ENCODE measurements at places on chromosomes 5 and 9.

GRCh38 chr5:41721516-41721915, 148.7 kb downstream of the OXCT1 start:
- no peak for DNase-seq

DNA sequence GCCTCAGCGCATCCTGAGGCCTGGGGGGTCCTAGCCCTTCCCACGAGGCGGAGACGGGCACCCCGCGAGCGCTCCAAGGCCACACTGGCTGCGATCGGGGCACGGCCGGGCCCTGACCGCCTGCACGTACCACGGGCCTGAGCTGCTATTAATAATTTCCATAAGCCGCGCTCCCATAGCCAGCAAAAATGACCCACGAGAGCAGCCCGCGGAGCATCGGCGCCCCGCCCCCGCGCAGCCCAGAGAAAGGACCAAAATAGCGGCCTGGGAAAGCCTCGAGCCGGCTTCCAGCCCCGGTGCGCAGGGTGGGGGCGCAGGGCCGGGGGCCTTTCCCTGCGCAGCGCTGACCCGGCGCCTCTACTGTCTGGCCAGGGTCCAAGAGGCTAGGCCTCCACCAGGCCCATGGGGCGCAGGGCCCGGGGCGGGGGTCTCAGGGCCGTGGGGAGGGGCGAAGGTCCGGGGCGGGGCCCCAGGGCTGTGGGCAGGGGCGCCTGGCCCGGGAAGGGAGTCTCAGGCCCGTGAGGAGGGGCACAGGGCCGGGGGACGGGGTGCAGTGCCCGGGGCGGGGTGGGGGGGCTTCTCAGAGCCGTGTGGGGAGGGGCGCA, 54.4 kb downstream of the EXD3 start:
- DNase-seq, result no peak

DNA sequence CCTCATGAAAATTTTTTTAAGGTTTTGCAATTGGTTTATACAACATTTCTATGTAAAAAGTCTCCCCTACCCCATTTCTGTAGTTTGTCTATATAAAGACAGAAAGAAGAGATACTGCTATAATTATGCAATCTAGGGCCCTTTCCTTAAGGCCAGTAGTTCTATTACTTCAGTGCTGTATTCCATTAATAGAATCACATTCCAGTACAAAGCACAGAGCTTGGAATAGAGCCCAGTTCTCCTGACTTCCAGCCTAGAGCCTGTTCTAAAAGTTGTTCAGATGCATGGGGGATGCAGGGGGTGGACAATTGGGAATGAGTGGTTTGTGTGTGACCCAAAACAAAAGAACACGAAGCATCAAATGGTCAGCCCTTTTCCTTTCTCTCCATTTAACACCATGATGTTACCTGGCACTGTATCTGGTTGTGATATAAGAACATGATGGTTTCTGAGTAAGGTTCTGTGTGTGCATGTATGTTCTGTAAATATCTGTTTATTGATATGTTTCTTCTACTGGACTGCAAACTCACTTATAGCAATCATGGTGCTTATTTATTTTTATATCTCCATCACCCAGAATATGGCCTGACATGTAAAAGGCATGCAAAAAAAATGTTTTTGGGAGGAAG, 8.2 kb upstream of the GRAMD2B start:
- DNase-seq, result peak; percentile 57

DNA sequence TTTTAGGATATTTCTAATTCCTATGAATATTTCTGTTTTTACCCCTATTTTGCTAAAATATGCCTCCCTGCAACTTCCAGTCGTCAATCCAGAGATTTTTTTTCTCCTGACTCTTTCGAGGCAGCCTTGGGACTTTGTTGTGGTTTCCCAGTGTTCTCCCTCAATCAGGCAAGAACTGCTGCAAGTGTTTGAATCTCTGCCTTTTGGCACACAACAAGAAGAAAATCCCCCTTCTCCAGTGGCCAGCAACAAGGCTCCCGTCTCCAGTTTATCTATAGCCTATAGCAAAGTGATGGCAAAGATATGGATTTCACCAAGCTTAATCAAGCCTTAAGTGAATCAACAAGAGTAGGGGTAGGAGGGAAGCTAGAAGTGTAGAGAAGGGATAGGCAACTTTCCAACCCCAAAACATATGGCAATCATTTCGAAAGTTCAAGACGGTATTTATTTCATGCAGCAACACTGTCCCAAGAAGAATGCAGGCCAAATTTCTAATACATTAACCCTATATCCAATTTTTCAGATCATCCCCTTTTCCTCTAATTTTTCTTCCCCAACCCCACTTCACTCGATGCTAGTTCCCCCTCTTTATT, 37.7 kb upstream of the PAPPA start:
- DNase-seq, result peak; percentile 42

DNA sequence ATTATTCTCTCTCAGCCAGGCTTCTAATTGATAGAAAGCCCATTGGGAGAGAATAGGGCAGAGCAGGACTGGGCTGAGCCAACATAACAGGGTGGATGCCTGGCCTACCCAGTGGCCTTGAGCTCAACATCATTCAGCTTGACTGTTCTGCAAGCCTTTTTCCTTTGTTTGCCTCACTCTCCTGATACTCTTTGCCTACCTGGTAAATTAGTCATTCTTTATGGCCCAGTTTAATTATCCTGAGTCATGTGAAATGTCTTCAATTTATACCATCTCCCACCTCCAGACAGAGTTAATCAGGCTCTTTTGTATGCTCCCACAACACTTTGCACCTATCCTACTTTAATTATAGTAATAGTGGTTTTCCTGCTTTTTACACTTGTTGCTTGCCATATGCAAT, 13.6 kb downstream of the GLRA1 start:
- no peak for DNase-seq

DNA sequence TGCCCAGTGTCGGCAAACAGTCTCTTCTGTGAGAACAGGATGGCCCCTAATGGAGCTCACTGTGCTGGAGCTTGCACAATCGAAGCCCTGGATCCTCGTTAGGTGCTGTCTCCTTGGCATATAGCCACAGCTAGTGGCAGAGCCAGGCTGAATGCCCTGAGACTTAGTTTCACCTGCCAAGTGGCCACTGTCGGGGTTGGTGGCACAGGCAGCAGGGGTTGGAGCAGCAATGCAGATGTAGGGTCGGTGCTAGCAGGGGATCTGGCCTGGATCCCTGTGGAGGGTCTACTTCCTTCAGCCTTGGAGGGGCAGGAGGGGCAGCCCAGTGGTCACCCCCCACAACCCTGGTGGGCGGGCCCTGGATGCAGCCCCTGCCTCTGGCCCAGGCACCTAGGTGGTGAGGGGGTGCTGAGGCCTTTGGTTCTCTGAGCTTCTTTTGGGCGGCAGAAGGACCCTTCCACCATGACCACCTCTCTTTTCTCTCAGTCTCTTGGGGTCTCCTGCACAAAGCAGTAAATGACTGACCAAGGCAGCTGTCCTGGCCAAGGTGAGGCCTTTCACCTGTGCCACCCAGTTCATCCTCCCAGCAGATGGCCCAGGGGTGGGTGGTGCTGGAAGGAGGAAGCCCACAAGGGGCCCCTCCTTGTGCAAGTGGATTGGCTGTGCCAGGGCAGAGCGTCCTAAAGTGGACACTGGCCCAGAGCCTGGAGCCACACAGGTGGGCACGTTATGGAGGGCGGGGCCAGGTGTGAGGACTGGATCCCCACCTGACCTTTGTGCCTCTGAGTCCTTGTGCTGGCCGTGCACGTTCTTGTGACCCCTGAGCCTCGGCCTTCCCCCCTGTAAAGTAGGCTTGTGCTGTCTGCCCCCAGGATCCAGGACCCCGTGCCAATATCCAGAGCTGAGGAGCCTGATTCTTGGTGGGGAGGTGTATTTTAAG, 44.8 kb downstream of the PHF2 start:
- DNase-seq, result no peak
